ENCODE measurements at places on chromosomes 1 and 21.

GRCh38 chr1:232223183-232223708, 406.7 kb downstream of the SIPA1L2 start:
- no peak for DNase-seq

DNA sequence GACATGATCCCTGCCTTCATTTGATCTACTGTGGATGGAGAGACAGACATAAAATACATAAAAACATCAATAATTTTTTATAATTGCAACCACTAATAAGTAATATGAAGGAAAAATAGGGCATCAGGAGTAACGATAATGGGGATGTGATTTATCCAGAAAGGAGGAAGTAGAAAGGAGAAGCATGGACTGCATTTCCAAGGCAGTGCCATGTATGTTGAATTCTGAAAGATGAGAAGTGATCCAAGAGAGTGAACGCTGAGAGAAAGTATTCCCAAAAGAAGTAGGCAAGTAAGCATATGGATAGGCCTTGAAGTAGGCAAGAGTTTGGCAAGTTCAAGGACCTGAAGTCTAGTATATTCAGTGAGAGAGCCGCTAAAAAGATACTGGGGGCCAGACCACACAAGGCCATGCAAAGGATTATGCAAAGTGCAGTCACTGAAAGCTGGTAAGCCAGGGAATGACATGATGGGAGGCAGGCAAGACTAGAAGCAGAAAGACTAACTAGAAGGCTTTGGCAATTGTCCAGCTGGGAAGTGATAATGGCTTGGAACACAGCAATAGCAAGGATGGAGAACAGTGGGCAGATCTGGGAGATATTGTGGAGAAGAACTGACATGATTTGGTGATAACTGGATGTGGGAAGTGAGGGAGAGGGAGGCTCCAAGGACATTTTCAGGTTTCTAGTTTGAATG, 85.9 kb downstream of the TM2D1 start:
- DNase-seq = no peak

DNA sequence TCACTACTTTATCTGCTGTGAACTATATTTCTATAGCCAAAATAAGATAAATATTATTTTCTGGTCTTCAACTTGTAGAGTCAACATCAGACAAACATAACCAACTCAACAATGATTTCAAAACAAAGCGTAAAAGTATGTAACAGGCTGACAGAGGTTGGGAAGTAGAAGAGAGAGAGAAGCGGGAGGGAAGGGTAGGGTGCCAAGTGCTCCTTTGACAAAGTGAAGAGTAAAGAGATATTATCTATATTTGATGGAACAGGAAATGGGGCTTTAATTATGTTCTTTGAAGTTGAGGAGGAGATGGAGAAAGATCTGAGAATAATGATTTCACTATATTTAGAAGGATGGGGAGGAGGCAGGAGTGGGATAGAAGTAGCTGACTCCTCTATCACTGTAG, 70.1 kb downstream of the DNTTIP2 start:
- DNase-seq = no peak

- no peak for DNase-seq
Observed at GRCh38 chr1:87958201-87958600, 629.5 kb downstream of the LMO4 start.

DNA sequence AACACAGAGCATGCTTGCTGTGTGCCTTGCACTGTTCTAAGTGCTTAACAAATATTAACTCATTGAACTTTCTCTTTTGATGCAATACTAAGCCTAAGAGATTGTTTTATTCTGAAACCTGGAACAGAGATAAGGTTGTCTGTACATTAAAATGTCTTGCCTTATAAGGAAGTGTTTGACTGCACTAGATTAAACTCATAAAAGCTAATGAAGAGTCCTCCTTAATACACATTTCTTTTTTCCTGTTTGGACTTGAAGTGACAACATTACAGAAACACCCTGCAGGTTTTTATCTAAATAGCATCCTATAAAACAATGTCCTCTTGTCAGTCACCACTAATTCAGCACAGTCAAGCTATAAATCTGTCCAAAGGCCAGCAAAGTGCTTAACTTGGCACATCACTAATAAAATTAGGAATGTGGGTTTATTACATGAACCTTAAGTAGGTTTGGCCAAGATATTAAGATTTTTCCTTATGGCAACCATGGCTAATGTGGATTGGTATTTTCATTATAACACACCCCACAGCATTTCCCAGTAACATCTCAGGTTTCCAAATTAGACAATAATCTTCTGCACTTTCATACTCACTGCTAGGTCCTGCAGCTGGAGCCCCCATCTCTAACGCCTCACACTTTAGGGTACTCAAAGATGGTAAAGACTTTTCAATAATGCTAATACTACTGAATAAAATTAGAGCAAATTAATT, 389.7 kb downstream of the LMO4 start:
- no peak for DNase-seq

GRCh38 chr1:6348511-6349191, 44.9 kb downstream of the ACOT7 start:
- no peak for DNase-seq

DNA sequence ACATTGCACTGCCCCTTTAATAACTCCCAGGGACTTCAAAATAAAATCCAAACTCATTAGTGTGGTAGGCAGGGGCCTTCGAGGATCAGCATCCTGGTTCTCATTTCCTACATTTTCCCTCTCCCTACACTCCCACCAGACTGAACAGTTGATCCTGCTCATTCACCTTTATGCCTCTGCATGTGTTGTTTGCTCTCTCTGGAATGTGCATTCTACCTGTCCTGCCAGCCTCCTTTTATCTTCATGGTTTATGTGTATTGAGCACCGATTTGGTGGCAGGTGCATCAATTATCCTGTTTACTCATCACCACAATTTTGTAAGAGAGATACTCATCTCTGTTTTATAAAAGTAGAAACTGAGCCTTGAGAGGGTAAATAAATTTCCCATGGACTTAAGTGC, 125.0 kb downstream of the ADSS2 start:
- DNase-seq = no peak

- no peak for DNase-seq
Observed at GRCh38 chr21:14353726-14354125, 29.2 kb downstream of the HSPA13 start.

DNA sequence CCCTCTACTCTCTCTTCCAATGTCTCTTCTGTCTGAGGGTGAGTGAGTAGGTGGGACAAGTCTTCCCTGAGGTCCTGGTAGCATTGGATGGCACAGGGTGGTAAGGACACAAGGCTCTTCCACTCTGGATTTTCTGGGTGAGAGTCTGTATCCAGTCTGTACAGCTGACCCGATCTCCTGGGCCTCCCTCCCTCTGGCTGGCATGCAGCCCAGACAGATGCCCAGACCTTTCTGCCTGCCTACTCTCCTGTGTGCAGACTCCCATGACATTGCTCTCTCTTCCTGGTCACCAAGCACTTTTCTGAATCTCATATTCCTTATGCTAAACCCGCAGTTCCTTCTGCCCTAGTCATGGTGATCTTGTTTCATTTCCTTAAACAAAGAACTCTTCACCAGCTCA, 100.3 kb downstream of the GRIK3 start:
- DNase-seq = no peak

GRCh38 chr1:31764312-31765040, at the start of gene ADGRB2:
Gene ADGRB2 (minus strand): TSS chr1:31764340. CDS start chr1:31757221, 7,119 bp downstream.
- no peak for DNase-seq

DNA sequence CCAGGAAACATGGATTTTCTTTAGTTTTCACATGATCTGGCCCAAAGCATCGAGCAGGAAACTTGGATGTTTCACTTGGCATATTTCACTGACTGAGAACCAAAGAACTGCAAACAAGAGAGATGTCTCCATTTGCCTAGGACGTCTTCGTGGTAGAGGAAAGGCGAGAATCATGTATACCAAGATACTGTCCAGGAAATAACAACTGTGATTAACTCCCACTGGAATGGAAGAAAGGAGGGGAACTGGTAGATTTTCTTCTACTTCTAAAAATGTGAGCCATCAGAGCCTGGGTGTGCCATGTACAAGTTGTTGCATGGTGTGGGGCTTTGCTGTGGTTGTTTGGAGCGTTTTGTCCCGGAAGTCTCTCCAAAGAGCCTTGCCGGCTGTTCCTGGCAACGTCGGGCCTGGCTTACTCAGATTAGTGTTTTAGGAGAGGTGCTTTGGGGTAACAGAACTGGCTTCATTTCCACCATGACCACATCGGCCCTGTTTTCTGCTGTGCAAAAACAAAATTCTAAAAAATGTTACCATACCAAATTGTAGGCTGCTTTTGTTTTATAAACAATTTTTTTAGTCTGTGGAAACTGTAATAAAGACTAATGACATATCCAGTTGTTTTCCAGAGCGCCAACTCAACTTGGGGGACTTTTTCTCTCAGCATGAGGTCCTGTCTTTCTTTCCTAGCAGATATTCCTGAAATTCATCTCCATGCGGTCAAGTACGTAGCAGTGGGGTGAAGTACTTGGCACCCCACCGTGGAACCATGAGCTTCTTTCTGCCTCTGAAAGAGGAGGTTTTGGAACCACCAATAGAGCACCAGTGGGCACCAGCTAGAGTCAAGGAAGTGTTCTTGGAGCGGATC, 118.3 kb downstream of the TM2D1 start:
- DNase-seq = peak; percentile 41

- no peak for DNase-seq
Observed at GRCh38 chr1:201468501-201468843, 516 bp downstream of the PHLDA3 start.

GRCh38 chr1:53633073-53633704, 105.8 kb downstream of the GLIS1 start:
- DNase-seq = no peak

DNA sequence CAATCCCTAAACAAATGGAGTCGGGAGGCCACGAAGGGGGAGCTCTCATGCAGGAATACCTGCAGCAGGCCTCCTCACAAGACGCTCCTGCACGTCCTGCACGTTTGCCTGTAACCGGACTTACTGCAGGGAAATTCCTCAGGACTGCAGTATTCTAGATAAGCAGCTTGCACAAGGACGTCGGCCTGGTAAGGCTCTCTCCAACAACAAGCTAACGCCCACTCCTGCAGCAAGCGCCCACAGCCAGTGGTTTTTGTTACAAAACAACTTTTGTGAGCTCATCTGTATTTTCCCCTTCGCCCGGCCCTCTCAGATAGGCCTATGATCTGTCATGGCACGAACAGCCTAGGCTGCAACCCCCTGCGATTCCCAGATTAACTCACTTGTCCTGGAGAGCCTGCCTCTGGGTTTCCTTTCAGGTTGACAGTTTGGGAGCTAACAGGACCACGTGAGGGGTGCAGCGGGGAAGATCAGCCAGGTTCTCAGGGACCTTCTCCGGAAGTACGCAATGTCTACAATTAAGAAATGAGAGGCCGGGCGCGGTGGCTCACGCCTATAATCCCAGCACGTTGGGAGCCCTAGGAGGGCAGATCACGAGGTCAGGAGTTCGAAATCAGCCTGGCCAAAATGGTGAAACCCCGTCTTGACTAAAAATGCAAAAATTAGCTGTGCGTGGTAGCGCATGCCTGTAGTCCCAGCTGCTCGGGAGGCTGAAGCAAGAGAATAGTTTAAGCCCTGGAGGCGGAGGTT, 921 bp upstream of the MIB2 start:
- DNase-seq = no peak

DNA sequence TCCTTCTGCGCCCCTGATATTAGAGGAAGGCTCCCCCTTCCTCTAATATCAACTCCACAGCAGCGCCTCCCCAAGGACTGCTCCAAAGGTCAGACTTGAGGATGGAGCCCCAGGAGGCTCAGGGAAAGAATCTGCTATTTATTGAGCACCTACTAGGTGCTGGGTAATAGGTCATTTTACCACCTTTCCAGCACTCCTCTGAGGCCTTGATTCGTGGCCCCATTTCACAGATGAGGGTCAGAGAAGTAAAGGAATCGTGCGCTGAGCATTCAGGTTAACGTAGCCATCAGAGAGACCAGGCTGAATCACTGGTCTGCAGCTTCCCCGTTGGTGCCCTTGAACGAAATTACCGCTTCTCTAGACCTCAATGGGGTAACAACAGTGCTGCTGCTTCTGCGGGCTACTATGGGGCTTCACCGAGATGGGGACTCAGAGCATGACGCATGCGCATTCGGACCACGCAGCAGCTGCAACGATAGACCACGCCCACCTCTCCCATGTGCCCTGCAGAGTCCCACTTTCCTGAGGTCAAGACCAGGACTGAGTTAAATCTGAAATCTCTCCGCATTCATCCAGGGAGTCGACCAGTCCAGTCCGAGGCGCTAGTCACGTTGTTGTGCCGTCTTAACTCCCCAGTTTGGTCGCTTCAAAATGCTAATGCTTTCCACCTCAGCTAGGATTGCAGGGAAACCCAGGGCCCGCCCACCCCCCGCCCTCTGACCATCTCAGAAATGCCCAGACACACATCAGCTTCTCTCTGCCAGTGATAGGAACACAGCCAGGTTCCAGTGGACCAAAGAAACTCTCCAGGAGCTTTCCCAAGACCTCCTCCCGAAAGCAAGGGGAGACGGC, 12.9 kb downstream of the CAMK2N1 start:
- no peak for DNase-seq

DNA sequence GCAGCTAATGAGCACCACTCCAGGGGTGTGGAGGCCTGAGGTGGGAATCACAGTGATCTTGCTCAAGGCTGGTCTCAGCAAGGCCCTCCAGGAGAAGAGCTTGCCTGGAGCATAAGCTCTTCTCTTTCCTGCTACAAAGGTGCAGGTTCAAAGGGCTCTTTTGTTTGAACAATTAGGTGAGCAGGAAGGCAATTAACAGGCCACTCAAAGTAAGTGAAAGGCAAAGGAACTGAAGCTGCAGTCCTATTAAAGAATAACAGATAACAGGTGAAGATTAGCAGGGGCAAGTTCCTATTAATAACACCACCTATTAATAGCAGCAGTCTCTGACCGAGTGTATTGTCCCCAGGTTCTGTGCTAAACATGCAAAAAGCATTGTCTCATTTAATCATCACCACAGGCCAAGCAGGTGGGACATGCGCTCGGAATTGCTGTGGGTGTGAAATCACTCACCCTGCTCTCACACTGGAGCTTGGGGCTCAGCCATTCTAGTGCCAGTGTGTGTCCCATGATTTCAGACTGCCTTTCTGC, 113.8 kb downstream of the RHOU start:
- DNase-seq = no peak

- no peak for DNase-seq
Observed at GRCh38 chr1:107378426-107378825, 237.6 kb downstream of the NTNG1 start.
